ENCODE measurements at places on chromosomes 2 and 18.

- no peak for DNase-seq
Observed at GRCh38 chr2:71721669-71722068, 268.3 kb downstream of the DYSF start.

- DNase-seq = no peak
Observed at GRCh38 chr18:59065684-59066083, 74.0 kb upstream of the SEC11C start.

DNA sequence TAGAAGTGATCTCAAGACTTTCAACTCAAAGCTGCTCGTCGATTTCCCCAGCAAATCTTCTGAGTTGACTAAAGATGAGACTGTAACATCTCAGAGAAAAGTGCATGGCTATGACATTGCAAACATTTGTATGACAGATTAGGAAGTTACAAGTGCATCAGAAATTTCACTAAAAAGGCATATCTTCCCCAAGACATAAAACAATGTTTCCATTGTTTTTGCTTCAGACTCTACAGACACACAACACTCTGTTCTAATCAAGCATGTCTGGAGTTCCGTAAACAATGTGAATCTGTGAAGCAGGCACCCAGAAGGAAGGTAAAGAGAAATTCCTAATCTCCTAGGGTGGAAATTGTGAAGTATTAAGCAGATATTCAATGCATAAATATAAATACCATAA is 144.6 kb upstream of the LYPD1 start:
- no peak for DNase-seq

DNA sequence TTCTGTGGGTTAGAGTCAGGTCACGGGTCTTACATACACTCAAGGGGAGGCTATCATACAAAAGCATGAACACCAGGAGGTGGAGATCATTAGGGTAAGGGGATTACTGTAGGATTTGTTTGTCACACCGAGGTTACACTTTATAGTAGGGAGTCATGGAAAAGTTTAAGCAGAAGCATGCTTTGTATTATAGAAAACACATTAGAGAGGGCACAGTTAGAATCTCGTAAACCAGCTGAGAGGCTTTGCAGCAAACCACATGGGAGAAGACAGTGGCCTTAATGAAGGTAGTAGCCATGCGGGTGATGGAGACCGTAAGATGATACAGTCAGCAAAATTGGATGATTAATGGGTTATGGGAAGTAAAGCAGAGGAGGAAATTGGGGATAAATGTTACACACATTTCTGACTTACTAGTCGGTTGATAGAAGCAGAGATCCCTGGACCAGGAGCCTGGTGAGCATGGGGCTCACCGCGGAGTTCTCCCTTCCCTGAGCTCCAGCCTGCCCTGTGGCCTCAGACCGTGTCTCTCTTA is 75.6 kb downstream of the MAPRE2 start:
- DNase-seq = no peak

- DNase-seq = no peak
Observed at GRCh38 chr18:74459889-74460288, 2.8 kb upstream of the DIPK1C start.

GRCh38 chr18:8895987-8896619 is 190.7 kb downstream of the MTCL1 start:
- no peak for DNase-seq

- DNase-seq = no peak
Observed at GRCh38 chr2:64354857-64355680, 98.9 kb upstream of the LGALSL start.
